ENCODE measurements at places on chromosomes 6 and 20. TPM values are rescaled to one million over a fixed set of nuclear protein-coding genes. Genes with fewer than 3 reads are reported as not detected.

GRCh38 chr6:152085451-152085921 is 278.0 kb downstream of the ESR1 start:
- no peak for DNase-seq

The CRISP2 gene
- not detected for polyA plus RNA-seq

DNA sequence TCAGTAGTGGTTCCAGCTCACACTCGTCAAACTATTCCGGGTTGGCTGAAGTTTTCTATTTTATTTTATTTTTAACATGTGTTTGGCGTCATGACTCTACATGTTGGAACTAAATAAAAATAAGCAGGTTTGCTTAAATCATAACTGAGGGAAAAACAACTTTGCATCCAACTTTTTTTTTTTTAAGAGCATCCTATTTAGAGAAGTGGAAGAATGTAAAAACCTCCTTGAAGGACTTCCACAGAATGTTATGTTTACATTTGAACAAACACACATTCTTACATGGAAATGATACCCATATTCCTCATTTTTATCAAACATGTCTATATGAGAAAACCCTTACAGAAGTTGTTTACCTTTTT is 659 bp downstream of the PRDM1 start:
- no peak for DNase-seq

GRCh38 chr20:3874194-3874844 is 14.9 kb upstream of the PANK2 start:
- DNase-seq: no peak

The PLN gene
- polyA plus RNA-seq: 2.9 TPM

DNA sequence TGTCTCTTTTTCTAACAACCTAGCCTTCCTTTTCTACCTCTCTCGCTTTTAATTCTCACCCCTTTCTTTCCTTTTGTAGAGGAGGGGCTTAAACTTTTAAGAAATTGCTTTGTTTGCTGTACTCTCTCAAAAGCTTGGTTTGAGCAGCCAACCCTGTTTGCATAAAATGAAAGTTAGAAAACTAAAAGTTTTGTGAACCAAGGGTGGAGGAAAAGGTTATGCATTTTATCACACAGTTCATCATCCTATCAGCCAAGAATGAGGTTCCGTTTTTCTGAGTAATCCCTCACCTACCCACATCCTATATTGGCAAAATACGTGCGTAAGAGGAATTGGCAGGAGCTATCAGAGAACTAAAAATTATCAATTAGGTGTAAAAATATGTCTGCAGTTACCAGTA is 42.8 kb upstream of the LOC128125822 start:
- DNase-seq: no peak

- no peak for DNase-seq
These were observed 377.4 kb downstream of the PHF3 start for GRCh38 chr6:64013011-64013410.

GRCh38 chr20:15139522-15139921 is 802.1 kb upstream of the FLRT3 start:
- no peak for DNase-seq

GRCh38 chr6:87698547-87699006 is 3.5 kb downstream of the AKIRIN2 start:
- peak; percentile 48 for DNase-seq

The DOK5 gene
- 1.1 TPM for polyA plus RNA-seq

The LHFPL5 gene
- polyA plus RNA-seq: 0.12 TPM

- no peak for DNase-seq
These were observed 643.4 kb downstream of the QKI start for GRCh38 chr6:164057876-164058275.

GRCh38 chr6:113697632-113698410 is 159.3 kb upstream of the MARCKS start:
- DNase-seq: no peak

DNA sequence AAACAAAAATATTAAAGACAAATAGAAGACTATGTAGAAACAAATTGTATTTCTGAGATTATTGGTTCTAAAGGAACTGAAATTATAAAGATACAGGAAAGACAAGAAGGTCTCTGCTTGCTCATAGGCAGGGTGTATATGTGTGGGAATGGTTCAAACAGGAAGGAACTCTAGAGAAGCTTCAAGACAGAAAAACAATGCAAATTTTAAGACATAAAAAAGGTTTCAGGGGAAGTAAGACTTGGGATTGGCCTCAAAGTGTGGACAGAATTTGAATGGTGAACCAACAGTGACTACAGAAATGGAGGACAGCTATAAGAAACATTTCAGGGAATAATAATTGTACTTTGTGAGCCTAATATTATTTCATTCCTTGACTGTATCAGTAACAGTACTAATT is 50.3 kb downstream of the OR2B2 start:
- no peak for DNase-seq

DNA sequence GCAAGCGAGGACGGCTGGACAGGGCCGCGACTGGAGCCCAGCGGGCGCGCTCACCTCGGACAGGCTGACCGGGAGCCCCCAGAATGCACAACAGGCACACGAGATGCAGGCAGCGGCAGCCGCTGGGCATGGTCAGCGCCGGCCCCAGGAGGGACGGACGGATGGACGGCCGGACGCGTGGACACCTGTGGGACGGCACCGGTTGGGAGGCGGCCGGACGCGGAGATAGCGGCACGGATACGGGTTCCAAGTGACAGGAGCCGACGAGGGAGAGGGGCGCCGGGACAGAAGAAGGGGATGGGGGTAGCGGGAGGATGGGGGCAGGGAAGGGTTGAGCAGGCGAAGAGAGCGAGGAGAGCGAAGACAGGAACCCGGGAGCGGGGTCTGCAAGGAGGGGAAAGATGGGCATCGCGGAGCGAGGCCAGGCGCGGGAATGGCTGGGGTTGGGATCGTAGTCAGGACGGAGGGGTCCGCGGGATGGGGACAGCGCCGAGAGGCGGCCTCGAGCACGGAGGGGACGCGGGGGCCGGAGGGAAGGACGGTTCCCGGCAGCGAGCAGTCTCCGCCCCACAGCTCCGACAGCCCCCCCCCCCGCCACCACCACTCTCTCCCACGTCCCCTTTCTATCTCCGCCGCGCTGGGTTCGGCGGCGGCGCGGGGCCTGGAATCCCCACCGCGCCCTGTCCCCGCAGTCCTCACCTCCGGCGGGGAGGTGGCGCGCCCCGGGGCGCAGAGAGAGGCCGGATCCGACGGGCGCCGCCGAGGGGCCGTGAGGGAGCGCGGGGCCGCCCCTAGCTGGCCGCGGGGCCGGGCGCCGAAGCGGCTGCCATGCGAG is 435 bp downstream of the DLK2 start:
- DNase-seq: no peak

DNA sequence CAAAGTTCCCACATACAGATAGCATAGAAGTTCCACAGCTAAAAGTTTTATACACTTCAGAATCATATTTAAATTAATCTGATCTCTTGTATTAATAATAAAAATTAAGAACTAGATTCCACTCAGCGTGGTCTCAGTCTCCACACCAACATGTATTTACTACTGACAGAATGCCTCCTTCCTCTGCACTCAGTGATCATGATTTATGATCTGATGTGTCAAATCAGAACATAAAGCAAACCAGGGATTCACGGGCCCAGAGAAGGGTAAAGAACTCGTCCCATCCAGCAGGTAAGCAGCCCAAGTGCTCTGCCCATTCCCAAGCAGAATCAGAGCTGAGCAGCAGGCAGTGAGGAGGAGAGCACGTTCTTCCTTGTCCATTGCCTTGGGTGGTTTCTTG is 14.2 kb upstream of the ATRN start:
- DNase-seq: no peak

DNA sequence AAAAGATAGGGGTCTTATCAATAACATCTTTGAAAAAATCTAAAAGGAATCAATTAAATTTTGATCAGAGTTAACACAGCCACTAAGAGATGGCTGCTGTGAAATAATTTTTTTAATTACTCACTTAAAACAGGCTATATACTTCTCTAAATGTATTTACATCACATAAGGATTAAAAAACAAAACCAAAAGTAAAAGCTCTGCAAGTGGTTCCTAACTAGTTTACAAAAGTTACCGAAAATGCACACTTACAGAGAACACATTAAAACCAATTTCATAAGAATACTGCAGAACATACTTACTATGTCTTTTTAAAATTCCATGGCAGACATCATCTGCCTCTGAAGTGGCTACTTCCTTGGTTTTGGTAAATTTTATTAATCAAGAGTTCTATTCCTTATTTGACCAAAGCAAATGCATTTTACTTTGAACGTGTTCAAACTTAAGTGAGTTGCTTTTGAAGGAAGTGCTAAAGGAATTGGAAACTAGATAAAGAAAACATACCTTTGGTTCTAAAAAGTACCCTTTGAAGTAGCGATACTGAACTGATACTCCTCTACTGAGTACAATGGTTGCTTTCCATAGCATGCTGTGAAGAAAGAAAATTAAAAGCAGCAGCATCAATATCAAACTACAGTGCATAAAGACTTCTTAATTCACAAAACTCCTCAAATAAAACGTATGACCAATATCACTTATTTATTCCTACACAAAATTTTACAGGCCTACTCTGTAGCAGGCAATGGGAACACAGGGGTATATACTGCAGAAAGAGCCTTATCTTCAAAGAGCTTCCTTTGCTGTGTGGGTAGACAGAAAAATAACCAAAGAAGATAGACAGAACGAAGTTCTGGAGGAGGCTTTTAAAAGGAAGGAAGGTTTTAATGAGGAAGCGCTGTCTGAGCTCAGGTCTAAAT is 157.1 kb upstream of the SHLD1 start:
- no peak for DNase-seq

- no peak for DNase-seq
These were observed 5.6 kb upstream of the GLO1 start for GRCh38 chr6:38708496-38708895.

The MATN4 gene
- not detected for polyA plus RNA-seq

DNA sequence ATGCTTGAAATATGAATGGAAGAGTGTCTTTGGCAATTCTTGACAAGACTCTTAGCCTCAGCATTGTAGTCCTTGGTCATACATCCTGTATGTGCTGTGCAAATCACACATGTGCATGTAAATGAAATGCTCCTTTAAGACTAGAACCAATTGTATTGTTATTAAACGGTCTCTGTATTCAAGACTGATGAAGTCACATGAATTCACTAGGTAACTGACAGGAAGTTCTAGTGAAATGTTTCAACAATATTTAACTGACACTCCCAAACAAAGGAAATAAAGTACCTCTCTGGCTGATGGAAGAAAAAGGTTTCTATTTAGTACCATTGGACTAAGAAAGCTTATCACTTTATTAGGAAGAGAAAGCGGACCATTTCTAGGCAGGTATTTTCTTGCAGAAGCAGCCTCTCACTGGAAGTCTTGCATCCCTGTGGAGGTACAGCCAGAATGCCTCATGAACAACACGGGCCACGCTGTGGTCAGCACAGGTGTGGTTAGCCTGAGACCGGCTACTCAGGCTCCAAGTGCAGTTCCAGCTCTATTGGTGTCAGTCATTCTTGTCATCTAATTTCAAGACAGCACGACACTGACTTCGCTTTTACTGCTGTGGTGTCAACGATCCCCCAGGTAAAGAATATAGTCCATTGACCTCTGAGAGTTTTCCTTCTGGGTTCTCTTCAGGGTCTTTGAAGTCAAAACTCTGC is 17.3 kb downstream of the PPP1R3G start:
- no peak for DNase-seq

Measured in small intestine (tissue), 16 donors.